ENCODE measurements at places on chromosomes 6 and 20.

DNA sequence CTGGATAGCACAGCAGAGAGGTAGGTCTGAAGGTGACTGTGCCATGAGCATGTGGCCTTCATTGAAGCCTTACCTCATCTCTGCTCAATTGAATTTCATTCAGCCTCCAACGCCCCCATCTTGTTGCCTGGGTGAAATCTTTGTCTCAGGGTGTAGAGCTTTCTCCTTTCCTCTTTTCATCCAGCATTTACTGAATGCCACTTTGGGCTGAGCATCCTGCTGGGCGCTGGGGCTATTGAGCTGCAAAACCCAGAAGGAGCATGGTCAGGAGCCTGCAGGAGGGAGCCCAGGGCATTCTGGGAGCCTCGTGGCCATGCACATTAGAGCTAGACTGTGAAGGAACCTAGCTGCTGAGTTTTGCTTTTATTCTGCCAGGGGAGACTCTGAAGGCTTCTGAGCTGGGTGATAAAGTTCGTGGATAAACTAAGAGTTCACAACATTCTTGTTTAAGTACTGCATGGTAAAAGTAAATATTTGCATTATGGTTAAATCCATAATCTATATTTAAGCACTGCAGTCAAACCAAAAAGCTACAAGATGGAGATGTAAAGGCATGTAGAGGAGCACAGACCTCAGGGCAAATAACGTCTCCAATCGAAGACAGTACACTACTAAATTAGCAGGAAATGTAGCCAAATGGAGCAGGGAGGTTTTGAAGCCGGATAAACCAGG lies 13.2 kb upstream of the ASXL1 start:
- peak; percentile 74 for DNase-seq

- DNase-seq: no peak
Measured at GRCh38 chr6:37068356-37069270, 63.2 kb downstream of the FGD2 start.

- no peak for DNase-seq
Measured at GRCh38 chr6:48777411-48777810, 666.4 kb upstream of the PTCHD4 start.

GRCh38 chr6:12577124-12577850 lies 139.3 kb upstream of the PHACTR1 start:
- no peak for DNase-seq

GRCh38 chr6:166253778-166254204 lies 54.4 kb downstream of the PRR18 start:
- no peak for DNase-seq

DNA sequence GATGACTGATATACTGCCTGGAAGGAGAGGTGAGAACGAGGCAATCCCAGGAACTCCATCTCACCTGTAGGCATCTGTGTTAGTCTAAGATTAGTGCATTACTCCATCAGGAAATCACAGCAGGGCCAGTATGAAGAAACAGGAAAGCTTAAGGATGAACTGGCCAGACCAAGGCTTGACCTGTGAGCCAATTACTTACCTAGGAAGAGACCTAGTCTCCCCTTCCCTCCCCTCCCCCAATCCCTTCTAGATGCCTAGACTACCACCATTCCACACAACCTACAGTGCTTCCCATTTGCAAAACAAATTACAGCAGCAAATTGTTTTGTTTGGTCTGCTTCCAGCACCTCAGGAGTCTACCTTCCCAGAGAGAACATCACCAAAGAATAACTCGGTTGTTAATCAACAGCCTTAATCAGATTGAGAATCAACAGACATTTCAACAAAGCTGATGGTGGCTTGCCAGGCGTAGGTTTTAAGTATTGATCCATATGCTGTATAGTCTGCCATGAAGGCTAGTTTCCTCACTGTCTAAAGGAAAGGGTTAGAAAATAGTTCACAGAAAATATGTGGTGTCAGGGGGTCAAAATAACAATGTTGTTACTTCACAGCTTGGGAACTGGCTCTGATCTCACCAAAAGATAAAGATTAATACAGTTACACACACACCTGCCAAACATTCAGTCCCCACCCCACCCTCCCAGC lies 10.1 kb downstream of the PKHD1 start:
- no peak for DNase-seq

GRCh38 chr20:63314566-63315239 lies 21.7 kb downstream of the COL20A1 start:
- DNase-seq: no peak

- DNase-seq: no peak
Measured at GRCh38 chr6:144497650-144498049, 212.5 kb downstream of the UTRN start.

GRCh38 chr6:137092018-137092417 lies 47.3 kb upstream of the IL20RA start:
- DNase-seq: no peak

DNA sequence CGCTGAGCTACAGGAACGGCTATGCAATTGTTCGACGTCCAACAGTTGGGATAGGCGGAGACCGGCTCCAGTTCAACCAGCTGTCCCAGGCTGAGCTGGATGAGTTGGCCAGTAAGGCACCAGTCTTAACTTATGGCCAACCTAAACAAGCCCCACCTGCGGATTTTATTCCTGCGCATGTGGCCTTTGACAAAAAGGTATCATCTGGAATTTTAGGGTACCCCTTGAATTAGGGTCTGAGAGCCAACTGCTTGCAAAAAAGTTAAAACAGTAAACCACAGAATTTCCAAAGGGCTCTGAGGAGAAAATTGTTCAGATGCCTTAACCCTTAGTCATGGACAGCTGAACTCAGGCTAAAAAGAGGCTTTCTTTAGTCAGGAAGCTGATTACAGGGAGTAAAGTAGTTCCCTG lies 3.8 kb downstream of the EFHC1 start:
- DNase-seq: no peak

- no peak for DNase-seq
Measured at GRCh38 chr6:118724211-118724610, 72.8 kb upstream of the CEP85L start.

GRCh38 chr6:22149501-22150367 lies 147.1 kb downstream of the PRL start:
- peak; percentile 63 for DNase-seq

- DNase-seq: no peak
Measured at GRCh38 chr6:55456016-55456415, 123.0 kb downstream of the HMGCLL1 start.

DNA sequence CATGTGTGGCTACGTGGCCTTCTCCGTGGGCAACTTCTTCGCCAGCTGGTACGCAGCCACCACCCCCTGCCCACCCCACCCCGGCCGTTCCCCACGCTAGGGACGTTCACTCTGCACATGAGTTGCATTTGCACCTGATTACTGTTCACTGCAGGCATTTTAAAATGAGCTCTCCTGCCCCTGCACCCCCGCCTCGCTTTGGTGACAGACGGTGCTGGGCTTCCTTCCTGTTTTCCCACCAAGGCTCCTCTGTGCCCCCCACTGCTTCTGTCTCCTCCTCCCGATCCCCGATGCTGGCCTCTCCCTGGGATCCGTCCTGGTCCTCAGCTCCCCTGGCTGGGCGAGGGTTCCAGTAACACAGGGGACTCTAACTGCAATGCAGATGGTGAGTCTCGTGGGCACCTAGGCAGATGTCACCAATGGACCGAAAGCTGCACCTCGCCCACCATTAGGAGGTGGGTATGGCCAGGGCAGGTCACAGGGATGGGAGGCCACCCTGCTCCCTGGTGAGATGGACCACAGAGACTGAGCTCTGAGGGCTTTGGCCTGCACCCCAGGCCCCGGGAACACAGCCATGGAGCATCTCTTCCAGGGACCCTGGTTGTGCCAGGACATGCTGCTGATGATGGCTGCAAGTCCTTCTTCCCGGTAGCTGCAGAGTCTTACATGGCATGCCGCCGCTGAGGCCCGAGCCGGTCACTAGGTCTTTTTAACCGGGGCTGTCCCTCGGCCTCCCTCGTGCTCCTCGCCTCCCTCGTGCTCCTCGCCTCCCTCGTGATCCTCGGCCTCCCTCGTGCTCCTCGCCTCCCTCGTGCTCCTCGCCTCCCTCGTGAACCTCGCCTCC lies 3.8 kb downstream of the UNC93A start:
- no peak for DNase-seq

- no peak for DNase-seq
Measured at GRCh38 chr6:2767657-2768524, 2.7 kb downstream of the WRNIP1 start.

- no peak for DNase-seq
Measured at GRCh38 chr20:47817573-47817972, 32.3 kb upstream of the SULF2 start.

DNA sequence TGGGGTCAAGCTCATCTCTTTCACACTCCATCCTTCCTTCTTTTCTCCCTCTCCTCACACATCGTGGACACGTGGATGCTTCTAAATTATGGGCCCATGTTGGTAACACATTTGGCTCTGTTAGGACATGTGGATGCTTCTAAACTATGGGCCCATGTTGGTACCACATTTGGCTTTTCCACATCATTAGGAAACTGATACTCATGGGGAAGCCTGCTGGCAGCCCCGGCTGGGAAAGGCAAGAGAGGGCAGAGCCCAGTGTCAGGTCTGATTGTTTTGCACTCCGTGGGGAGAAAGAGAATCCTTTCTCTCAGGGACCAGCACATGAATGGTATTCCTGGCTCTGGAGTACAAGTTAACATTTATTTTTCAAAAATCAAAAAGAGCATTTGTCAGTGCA lies 4.0 kb upstream of the CST1 start:
- no peak for DNase-seq

GRCh38 chr6:143754204-143754603 lies 76.4 kb downstream of the PHACTR2 start:
- DNase-seq: no peak

GRCh38 chr20:49642816-49643215 lies 70.9 kb downstream of the B4GALT5 start:
- no peak for DNase-seq

DNA sequence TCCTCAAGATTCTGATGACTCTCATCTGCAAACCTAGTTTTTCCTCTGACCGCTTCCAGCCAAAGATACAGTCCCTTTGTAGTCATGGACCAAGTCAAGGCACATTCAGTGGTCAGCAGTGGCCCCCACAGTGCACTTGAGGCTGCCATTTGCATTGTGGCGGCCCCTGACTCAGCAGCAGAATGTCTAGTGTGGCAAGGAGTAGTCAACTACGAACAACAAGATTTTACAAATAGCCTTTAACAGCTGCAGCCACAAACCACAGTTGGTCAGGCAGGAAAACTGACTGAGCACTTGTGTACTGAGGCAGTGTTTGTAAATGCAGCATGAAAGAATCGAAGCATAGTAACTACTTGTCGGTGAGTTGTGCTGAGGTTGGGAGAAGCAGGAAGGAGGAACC lies 49.6 kb downstream of the SLC2A12 start:
- no peak for DNase-seq
